ENCODE measurements at places on chromosomes 11 and 22. TPM values are rescaled to one million over a fixed set of nuclear protein-coding genes. Genes with fewer than 3 reads are reported as not detected.

The POLR2F gene
- 86.5 TPM for total RNA-seq

The CAPN1 gene
- total RNA-seq = 220 TPM

The FIBIN gene
- total RNA-seq = 40.3 TPM

The UPK3A gene
- total RNA-seq = not detected

The RTN4R gene
- 0.91 TPM for total RNA-seq

The ARHGEF17 gene
- 39.8 TPM for total RNA-seq

The GNG3 gene
- total RNA-seq = not detected

The TAGLN gene
- total RNA-seq = 20.8 TPM

The TRIM3 gene
- 12.8 TPM for total RNA-seq

The BTG4 gene
- not detected for total RNA-seq

The TMEM80 gene
- 63.3 TPM for total RNA-seq

The OR8A1 gene
- not detected for total RNA-seq

The SNAP29 gene
- 11.5 TPM for total RNA-seq

The PHOX2A gene
- not detected for total RNA-seq

The GNAZ gene
- total RNA-seq = 0.52 TPM

The MYBPC3 gene
- total RNA-seq = not detected

The ENDOD1 gene
- 7.6 TPM for total RNA-seq

The LUZP2 gene
- 1.5 TPM for total RNA-seq

The POU2AF3 gene
- total RNA-seq = not detected
